Mesangial cell (primary cell): ENCODE measurements at places on chromosomes 5 and 9. TPM values are rescaled to one million over a fixed set of nuclear protein-coding genes. Genes with fewer than 3 reads are reported as not detected.

ADAMTS16 gene
- 8.6 and 11.7 TPM in 2 replicates for total RNA-seq

MARVELD2 gene
- 6.8 and 9.1 TPM in 2 replicates for total RNA-seq

PDE6A gene
- under 0.01 TPM in 1 of 2 replicates, not detected in the other for total RNA-seq

PCSK5 gene
- 3.3 and 7.7 TPM in 2 replicates for total RNA-seq

SLC1A3 gene
- total RNA-seq = 0.33 and 1.5 TPM in 2 replicates
